ENCODE measurements at places on chromosomes 4 and X.
A peak's percentile ranks its signal among the peaks of the same experiment; 100 is the strongest.

DNA sequence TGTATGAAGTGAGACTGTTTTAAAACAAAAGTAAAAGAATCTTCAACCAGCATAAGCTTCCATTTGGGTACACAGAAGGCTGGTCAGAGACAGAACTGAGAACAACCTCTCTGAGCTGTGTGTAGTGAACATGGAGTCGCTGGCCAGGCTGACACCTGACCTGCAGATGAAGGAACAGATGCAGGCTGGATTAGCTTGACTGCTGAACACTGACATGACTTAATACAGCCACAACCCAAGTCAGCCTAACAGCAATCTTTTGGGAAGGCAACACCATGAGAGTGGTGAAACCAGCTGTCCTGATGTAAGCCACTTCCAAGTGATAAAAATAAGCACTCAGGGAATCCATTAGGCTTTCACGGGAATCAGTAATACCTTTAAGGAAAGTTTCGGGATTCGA is 10.1 kb downstream of the SCARB2 start:
- no peak for DNase-seq

- DNase-seq, result no peak
These were observed 405 bp downstream of the CENPE start for GRCh38 chr4:103197765-103198110.

DNA sequence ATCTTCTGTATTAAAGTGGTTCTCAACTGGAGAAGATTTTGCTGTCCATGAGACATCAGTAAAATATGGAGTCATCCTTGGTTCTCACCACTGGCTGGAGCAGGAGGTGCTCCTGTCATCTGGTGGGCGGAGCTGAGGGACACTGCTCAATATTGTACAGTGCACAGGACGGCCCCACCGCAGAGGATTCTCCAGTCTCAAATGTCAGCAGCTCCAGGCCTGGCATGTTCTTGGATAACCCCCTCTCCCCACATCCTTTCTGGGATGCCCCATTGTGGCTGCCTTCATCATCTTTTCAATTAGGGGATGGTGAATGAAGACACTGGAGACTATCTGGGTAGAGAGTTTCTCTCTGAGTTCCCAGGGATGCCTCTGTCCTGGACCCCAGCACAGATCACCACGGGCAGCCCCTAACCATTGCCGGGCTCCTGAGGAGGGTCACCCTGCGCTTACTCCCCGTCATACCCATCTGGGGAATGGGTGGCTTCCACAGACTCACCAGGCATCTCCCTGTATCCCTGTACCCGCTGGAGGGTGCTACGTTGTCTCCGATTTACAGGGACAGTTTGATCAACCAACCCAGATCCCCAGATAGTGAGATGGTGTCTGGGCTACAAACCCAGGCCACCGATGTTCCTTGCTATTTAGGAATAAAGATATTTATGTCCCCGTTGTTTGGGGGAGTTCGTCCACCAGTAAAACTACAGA is 21.9 kb upstream of the P2RY8 start:
- DNase-seq, result no peak

DNA sequence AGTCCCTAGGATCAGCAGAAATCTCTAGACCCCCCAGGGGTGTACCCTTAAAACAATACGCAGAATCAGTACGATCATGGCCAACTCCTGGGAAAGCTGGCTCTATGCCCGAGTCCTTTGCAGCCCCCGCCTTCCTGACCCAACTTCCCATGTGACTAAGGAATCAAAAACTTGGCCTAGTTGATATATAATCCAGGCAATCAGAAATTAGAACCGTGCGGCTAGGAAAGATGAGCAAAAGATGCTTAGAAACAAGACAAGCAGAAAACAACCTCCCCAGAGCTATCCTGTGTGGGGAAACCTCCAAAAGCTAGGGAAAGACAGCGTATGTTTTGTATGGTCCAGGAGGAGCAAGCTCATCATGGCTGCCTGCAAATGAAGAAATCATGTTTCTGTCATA is 110.0 kb downstream of the PPARGC1A start:
- DNase-seq, result peak; percentile 21

GRCh38 chr4:124594945-124595344 is 117.6 kb downstream of the ANKRD50 start:
- no peak for DNase-seq

DNA sequence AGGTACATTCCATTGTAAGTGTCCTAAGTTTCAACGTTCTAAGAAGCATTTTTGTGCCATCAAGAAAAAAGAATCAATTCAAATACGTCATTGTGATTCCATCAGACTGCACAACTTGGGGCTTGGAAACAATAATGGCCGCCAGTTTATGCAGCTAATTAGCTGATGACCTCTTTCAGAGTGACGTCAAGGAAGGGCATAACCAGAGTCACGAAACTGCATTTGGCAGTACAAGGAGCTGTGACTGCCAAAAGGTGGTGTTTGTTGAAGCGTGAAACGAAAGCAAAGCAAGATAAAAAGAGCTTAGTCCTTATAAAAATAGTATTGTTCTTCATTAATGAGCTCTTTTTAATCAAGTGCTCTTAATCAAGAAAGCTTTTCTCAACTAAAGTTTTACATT is 81.1 kb upstream of the SH3RF1 start:
- no peak for DNase-seq

DNA sequence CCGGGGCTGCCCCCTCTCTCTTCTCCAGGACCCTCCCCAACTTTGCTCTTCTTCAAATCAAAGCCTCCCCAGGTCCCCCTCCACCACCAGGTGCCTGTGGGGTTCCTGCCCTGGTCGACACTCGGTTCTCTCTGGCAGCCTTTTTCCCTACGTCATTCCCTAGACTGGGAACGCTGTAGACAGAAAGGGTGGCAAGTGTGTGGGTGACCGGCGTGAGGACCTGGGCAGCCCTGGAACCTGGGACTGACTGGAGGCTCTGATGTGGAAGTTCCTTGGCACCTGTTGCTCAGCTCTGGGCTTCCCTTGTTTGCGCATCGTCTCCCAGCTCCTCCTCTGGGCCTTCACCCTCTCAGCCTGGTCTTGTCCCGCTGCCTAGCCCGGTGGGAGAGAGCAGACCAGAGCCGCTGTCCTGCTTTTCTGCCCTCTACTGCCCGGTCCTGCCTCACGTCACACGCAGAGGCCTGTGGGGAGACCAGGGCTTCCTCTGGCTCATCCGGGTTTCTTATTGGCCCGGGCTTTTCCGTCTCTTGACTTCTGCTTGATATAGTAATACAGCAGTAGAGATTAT is 1.3 kb downstream of the TACC3 start:
- DNase-seq, result no peak

DNA sequence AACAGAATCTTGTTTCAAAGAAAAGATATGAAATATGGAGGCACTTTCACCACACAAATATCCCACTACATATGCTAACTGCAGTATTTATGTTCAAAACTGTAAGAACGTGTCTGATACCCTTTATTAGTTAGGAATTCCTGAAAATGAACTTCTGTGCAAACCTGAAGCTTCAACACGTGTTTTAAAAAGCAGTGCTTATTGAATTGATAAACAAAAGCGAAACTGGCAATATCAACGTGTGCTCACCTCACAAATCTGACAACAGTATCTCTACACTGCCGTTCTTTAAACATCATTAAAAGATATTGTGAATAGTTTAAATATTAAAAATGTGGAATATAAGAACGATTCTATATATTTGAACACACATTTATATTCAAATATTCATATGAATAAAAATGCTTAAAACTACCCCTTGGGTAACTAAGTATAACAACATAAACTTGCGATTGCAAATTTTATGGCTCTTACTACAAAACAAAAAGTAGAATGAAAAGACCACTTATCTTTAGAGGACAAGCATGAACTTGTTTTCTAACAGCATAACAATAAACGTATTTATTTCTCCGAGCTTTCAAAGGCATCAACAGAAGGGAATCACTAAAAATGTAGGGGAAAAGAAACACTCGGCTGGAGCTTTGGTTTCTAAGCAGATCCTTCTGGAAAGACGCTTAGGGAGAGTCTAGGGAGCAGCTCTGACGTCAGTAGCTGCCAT is at the start of gene LRP2BP:
LRP2BP (minus strand) TSS at position 687 of the 718 bp plus-strand sequence. CDS start 17,738 bp downstream, outside the sequence.
- DNase-seq, result no peak

- no peak for DNase-seq
These were observed 6.0 kb downstream of the CPZ start for GRCh38 chr4:8598391-8599090.

DNA sequence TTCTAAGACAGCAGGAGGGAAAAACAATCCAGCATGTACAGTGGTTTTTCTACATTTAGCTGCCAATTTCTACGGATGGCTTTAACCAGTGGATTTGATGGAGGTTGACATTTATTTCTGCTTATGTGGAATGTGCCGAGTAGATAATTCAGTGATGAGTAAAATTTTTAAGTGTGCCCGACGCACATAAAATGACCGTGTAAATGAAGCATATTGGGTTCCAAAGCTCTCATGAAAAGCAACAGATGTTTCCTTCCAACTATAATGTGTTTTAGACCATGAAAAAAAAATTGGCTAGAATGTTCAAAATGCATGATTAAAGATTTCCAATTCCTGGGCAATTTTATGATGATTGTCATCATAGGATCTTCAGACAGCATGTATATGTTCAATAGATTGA is 14.1 kb downstream of the INPP4B start:
- DNase-seq, result no peak

DNA sequence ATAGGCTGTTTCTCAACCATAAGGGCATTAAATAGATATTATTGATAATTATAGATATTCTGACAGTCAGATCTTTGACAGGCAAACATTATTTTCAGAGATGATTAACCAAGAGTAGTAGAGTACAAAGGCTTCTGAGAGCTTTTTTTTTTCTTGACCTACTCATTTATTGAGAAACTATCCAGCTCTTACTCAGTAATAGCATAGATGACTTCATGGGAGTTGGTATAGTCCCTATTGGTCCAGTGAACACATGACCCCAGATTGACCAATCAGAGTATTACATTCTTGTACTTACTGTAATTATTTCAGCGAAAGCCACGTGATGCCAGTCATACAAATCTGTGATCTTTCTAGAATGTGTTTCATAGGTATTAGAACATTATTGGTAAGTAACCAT is 508.7 kb downstream of the FSTL5 start:
- DNase-seq, result no peak

GRCh38 chrX:109782994-109783700 is 50.1 kb upstream of the ACSL4 start:
- DNase-seq, result no peak

- no peak for DNase-seq
These were observed 37.2 kb downstream of the CPLX1 start for GRCh38 chr4:788636-789297.

- no peak for DNase-seq
These were observed 217.0 kb downstream of the GC start for GRCh38 chr4:71566856-71567255.

DNA sequence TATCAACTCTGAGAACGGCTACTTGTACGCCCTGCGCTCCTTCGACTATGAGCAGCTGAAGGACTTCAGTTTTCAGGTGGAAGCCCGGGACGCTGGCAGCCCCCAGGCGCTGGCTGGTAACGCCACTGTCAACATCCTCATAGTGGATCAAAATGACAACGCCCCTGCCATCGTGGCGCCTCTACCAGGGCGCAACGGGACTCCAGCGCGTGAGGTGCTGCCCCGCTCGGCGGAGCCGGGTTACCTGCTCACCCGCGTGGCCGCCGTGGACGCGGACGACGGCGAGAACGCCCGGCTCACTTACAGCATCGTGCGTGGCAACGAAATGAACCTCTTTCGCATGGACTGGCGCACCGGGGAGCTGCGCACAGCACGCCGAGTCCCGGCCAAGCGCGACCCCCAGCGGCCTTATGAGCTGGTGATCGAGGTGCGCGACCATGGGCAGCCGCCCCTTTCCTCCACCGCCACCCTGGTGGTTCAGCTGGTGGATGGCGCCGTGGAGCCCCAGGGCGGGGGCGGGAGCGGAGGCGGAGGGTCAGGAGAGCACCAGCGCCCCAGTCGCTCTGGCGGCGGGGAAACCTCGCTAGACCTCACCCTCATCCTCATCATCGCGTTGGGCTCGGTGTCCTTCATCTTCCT is 2.7 kb downstream of the PCDH10 start:
- DNase-seq, result no peak

DNA sequence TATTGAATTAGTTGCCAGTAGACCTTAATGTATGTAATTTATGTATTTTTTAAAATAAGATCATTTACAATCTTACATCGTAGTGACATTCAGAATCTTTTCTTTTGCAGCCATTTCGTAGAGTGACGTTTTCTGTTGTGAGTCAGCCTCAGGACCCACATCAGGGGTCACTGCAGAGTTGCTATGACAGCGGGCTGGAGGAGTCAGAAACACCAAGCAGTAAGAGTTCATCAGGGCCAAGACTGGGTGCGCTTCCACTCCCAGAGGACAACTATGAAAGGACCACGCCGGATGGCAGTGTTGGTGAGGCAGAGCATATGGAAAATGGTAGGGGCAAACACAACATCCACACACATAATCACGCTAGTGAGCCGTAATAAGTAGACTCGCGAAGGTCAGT is 199.9 kb downstream of the PCDH7 start:
- DNase-seq, result no peak

DNA sequence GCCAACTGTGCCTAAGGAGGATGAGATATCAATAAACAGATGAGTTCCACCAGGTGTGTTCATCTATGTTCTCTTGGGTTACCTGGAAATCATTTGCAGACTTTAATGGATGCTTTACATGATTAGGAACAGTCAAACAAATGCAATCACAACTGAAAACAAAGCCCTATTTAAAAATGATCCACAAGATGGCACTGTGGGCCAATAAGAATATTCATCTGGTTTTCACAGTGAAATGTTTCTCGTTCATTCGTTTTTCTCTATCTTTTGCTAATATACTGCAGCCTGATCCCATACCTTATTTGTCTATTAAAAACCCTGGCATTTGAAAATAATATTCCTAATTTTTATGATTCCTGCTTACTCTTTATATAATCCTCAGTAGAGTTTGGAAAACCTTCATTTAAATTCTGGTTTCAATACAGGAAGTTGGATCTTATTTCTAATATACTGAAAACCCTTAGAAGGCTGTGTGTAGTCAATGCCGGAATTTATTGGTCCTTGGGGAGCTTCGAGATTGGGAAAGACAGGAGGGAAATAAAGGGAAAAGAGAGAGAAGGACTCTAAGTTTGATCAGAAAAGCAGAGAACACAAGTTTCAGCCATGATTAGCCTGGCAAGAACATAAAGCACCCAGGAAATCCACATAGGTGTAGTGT is 63.8 kb upstream of the TAPT1 start:
- DNase-seq, result peak; percentile 45

DNA sequence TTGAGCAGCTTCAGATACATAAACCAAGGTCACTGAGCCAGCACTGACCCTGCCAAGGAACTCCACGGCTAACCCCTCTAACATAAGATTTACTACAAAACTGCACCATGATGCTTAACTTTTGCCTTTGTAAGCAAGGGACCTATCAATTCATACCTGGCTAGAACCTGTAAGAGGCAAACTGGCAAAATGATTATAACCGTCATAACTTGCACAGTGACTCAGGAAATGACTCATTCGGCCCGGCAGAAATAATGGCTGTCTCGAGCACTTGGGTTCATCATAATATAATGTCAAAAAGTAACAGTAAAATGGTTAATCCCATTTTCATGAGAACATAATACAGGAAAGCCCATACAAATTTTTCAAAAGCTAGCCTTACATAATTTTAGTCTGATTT is 17.2 kb downstream of the RASGEF1B start:
- no peak for DNase-seq

- peak; percentile 82 for DNase-seq
These were observed 5.8 kb downstream of the CPE start for GRCh38 chr4:165384598-165384997.
